ENCODE measurements at places on chromosomes 6 and 20.
A peak's percentile ranks its signal among the peaks of the same experiment; 100 is the strongest.

DNA sequence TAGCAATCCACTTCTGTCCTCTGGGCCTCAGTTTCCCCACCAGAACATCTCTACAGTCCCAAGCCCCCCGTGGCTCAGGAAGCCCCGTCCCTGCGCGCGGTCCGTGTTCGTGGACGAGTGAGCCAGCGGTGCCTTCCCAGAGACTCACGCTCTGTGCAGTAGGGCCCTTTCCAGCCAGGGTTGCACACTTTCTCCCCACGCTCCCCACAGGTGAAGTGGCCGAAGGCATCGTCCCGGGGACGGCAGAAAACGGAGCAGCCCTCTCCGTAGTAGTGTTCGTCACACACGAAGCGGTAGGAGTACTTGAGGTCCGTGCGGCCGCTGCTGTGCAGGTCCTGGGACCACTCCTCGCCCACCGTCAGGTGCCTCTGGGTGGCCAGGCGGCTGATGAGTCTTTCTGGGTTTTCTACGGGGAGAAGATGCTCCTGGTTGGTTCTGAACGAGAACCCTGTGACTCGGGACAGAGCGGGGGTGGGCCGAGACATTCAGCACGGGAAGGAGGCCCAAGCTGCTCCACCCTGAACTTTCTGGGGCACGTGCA lies 2.7 kb downstream of the DLL1 start:
- DNase-seq = no peak

GRCh38 chr6:10999994-11000393 lies 44.1 kb downstream of the ELOVL2 start:
- no peak for DNase-seq

GRCh38 chr20:57770852-57771720 lies 61.3 kb upstream of the PMEPA1 start:
- DNase-seq = no peak

- no peak for DNase-seq
Observed at GRCh38 chr6:98636941-98637340, 197.4 kb upstream of the POU3F2 start.

- DNase-seq = no peak
Observed at GRCh38 chr6:146901940-146902816, 302.0 kb upstream of the STXBP5 start.

- DNase-seq = no peak
Observed at GRCh38 chr20:60139663-60140446, 181.6 kb downstream of the CDH26 start.

- DNase-seq = no peak
Observed at GRCh38 chr6:29414588-29414987, at the start of gene OR12D1. Gene OR12D1 (plus strand): TSS chr6:29414928.

- DNase-seq = no peak
Observed at GRCh38 chr20:1166948-1167720, 17.6 kb downstream of the TMEM74B start.

DNA sequence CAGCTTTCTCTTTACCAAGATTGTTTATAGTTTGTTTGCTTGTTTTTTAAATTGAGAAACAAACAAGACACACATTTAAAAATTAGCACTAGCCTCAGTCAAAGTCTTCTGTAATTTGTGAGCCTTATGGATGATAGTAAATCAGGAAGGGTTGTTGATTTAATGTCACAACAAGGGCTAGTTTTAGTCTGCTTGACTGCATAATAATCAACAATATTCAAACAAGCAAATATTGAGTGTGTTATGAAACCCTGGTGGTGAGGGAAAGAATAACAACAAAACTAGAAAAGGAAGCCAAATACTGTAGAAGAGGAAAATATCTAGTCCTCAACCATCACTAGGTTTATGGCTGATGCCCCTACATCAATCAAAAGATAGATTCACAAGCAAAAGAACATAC lies 228.6 kb downstream of the TBC1D7 start:
- DNase-seq = no peak

DNA sequence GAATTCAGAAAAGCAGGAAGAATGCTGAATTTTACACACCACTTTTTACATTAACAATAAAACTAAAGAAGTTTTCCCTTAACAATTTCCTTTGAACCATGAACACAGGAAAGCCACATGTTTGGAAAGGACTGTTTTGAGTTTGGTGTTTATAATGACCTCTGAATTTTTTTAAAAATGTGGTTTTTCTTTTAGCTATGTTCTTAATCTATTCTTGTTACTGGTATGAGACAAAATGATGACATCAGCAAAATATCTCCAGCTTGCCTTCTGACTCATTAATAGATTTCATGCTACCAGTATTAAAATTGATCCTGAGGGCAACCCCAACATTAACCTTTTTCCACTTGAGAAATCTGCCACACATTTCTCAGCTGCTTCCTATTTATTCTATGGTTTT lies 217.5 kb upstream of the THEMIS start:
- no peak for DNase-seq

DNA sequence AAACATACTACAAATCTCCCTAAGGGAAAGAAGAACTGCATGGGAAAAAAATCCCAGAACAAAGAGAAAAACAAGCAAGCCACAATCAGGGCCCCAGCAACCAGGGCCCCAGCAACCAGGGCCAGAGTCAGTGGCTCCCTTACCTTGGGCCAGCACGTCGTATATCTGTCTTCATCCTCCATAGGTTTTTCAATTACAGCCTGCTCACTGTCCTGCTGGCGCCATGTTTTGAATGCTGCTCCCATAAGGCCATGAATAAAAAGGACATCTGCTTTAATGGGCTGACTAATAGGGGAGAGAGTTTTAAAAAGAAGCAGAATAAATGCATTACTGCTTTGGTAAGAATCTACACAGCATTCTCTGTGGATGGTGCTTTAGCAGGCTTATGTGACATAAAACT lies 49.2 kb downstream of the SERAC1 start:
- no peak for DNase-seq

- DNase-seq = no peak
Observed at GRCh38 chr6:150548330-150548729, 51.4 kb upstream of the PLEKHG1 start.

GRCh38 chr6:148955441-148955840 lies 208.6 kb downstream of the UST start:
- DNase-seq = no peak

- DNase-seq = no peak
Observed at GRCh38 chr20:42125426-42125825, 507.2 kb upstream of the CHD6 start.

- no peak for DNase-seq
Observed at GRCh38 chr6:6772751-6773150, 184.2 kb downstream of the LY86 start.

DNA sequence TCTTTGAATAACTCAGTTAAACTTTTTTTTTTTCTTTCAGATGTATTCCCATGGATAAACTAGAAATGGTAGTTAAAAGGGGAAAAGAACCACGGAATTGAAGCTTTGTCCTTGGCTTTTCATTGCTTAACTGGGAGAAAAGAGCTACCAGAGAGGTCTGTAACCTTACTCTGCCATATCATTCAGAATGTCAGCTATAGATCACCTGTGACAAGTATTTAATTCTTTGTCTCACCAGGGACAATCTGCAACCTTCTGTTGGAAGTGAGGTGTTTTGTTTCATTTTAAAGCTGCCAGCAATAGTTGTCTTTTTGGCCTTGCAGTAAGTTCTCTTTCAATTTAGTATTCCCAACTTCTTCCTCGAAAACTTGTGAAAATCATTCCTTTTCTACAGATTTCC lies 618.4 kb downstream of the FRK start:
- DNase-seq = no peak

DNA sequence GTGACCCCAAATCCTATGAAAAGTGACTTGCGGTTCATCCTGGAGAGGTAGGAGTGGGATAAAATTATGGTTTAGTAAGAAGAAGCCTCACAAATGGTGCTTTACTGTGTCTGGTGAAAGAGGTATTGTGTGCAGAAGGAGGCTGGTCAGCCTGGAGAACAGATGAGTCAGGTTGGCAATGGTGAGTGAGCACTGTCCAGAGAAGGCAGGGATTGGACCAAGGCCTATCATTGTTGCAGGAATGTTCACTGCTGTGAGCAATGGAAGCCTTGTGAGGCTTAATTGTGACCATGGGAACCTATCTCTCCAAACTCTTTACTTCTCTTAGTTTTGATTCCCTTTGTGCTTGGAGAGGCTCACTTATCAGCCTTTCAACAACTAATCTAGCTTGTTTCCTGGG lies 89.0 kb upstream of the KCNK16 start:
- no peak for DNase-seq

GRCh38 chr20:12969071-12969669 lies 39.6 kb upstream of the SPTLC3 start:
- no peak for DNase-seq

DNA sequence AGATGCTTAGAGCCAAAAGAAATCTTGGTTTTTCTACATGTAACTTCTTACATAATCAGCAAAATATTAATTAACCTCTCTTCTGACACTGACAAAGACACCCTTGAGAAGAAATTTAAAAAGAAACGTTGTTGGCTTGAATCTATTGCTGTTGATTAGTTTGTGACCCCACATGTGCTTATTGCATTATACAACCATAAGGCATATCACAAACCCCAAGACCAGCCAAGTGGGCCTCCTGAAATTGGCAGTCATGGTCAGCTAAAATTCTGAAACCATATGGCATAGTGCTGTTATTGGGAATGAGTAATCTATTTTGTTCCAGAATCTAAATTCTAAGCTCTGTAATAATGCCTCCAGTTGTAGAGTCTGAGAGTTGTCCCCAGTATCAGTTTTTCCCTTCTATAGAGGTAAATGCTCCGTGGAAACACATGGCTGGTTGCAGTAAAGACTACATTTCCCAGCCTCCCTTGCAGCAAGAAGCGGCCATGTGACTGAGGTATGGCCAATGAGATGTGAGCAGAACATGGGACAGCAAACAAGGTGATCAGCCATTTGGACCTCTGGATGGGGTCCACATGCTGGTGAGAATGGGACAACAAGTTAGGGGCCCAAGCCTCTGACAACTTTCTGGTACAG lies 42.3 kb upstream of the PTPN1 start:
- no peak for DNase-seq

DNA sequence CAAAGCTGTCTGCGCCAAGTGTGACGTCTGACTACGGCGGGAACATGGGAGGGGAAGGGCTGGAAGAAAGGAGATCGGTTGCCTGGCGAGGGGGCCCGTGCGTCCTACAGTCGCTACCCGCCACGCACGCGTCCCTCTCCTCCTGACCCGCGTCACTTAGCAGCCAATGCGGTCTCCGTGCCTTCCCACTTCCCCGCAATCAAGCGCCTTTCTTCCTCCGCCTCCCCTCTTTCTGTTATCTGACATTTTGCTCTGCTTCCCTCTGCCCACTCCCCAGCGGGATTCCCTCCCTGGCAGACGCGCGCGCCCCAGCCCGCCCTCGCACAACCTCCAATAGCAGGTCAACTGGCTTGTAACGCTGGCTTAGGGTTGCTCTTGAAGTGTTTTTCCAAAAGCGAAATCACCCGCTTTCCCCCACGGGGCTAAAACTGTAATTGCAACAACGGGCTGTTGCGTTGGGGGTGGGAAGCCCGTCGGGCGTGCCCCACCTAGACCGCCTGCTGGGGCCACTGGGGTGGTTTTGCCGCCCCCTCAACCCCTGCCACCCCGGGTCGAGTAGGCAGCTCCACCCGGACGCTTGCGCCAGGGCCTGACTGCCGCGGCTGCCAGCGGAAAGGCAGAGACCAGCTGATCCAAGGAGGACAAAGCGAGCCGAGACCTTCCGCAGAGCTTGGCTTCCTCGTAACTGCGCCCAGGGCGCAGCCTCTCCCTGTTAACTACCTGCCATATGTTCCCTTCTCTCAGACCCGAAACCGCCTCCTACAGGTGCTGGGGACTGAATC lies 6.2 kb upstream of the SOX4 start:
- DNase-seq = no peak

GRCh38 chr20:58839474-58839874 lies 11.2 kb downstream of the GNAS-AS1 start:
- peak; percentile 33 for DNase-seq

DNA sequence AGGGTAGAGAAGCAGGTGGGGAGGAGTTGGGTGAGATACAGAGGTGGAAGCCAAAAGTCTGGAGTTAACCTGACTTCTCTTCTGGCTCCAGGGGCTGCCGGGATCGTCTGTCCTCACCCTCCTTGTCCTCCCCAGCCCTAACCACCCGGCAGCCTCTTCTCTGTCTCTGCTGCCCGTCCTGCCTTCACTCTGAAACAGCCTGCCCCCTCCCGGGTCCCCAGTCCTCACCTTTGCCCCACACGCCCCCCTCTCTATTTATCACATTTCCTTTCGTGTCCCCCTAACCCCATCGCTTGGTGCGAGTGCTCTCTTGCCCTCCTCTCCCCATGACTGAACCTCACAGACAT lies 5.7 kb downstream of the RING1 start:
- DNase-seq = no peak

DNA sequence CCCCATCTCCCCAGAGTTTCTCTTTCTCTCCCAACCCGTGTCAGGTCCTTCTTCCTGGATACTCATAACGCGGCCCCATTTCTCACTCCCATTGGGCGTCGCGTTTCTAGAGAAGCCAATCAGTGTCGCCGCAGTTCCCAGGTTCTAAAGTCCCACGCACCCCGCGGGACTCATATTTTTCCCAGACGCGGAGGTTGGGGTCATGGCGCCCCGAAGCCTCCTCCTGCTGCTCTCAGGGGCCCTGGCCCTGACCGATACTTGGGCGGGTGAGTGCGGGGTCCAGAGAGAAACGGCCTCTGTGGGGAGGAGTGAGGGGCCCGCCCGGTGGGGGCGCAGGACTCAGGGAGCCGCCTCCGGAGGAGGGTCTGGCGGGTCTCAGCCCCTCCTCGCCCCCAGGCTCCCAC lies at the start of gene HLA-F:
HLA-F (plus strand) TSS at position 173 of the 404 bp plus-strand sequence; CDS start at position 203, 30 bp downstream.
- peak; percentile 70 for DNase-seq

GRCh38 chr6:107877968-107878367 lies 53.9 kb upstream of the SCML4 start:
- DNase-seq = no peak

GRCh38 chr6:47097092-47097945 lies 55.2 kb upstream of the ADGRF1 start:
- no peak for DNase-seq

DNA sequence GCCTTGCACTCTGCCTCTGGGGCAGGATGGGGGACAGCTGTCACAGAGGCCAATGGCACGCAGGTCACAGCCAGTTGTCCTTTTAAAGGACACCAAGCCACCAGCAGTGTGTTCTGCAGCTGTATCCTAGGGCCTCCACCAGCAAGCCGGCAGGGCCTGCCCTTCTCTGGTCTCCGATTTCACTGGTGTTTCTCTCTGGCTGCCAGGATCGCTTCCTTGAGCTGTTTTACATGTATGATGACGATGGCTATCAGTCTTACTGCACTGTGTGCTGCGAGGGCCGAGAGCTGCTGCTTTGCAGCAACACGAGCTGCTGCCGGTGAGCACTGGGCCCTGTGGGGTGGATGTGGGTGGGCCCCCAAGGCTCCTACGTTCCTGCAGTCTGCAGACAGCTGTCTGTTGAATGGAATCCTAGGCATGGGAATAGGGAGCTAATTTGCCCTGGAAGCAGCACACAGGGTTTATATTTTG lies 22.7 kb upstream of the MAPRE1 start:
- no peak for DNase-seq

DNA sequence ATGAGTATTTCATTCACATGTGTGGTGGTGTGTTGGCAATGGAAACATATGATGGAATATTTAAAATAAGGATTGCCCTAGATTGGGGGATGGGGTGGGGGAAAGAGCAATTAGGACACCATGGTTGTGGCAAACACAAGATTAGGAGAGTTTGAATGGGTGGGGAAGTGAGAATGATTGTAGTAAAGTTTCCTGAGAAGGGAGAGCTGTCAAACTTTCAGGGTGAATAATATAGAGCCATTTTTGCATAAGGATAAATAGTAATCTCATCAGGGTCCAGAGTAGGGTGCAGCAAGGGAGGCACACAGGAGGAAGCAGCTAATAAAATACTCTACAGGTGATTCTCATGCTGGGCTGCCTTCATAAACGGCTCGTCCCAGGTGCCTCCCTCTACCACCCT lies 294.9 kb upstream of the MARCKS start:
- DNase-seq = no peak
